ENCODE measurements at places on chromosomes 2 and 18. TPM values are rescaled to one million over a fixed set of nuclear protein-coding genes. Genes with fewer than 3 reads are reported as not detected.

The FNDC4 gene
- 0.29 TPM for total RNA-seq

The NLRC4 gene
- total RNA-seq, result not detected

The STPG4 gene
- not detected for total RNA-seq

The SPATA3 gene
- not detected for total RNA-seq

The APLF gene
- 2.1 TPM for total RNA-seq

The MTCL1 gene
- 11.1 TPM for total RNA-seq

The ANKRD30BL gene
- total RNA-seq, result not detected

The SERPINB12 gene
- total RNA-seq, result not detected

The CD302 gene
- total RNA-seq, result 9.4 TPM

The SOS1 gene
- total RNA-seq, result 25.8 TPM

The UGT1A4 gene
- total RNA-seq, result 0.04 TPM

The LINC00305 gene
- not detected for total RNA-seq

The PKDCC gene
- 17.2 TPM for total RNA-seq

The DNAH7 gene
- 0.02 TPM for total RNA-seq

The CIB4 gene
- total RNA-seq, result not detected

The DLX2 gene
- total RNA-seq, result 2.6 TPM

The TUBA3D gene
- not detected for total RNA-seq

The RTTN gene
- total RNA-seq, result 10.1 TPM

The VAPA gene
- 364 TPM for total RNA-seq

The RGPD4 gene
- not detected for total RNA-seq

The UGT1A10 gene
- total RNA-seq, result not detected

The CNTNAP5 gene
- total RNA-seq, result not detected

The GPATCH11 gene
- total RNA-seq, result 3.4 TPM

The AOX1 gene
- 0.06 TPM for total RNA-seq

The SERPINB3 gene
- total RNA-seq, result not detected

The QPCT gene
- 0.90 TPM for total RNA-seq

The SKOR2 gene
- total RNA-seq, result not detected

The TMEM247 gene
- not detected for total RNA-seq

The IL36B gene
- total RNA-seq, result not detected

The PLB1 gene
- total RNA-seq, result 0.10 TPM

The NOSTRIN gene
- total RNA-seq, result 0.25 TPM

The PFN4 gene
- total RNA-seq, result 0.72 TPM

The GKN1 gene
- total RNA-seq, result not detected

The RAPH1 gene
- total RNA-seq, result 3.6 TPM

The HOXD8 gene
- not detected for total RNA-seq

The PASK gene
- 15.5 TPM for total RNA-seq

The UGT1A8 gene
- not detected for total RNA-seq

The EML6 gene
- total RNA-seq, result 2.9 TPM

The APCDD1 gene
- total RNA-seq, result 5.3 TPM

The CFAP65 gene
- not detected for total RNA-seq

The EHD3 gene
- total RNA-seq, result 4.6 TPM

The AKAIN1 gene
- not detected for total RNA-seq

The CCDC141 gene
- total RNA-seq, result 0.02 TPM

The SS18 gene
- total RNA-seq, result 80.7 TPM

The CENPA gene
- 30.2 TPM for total RNA-seq

The ABCB11 gene
- not detected for total RNA-seq

The PTH2R gene
- total RNA-seq, result not detected

Data from H4 (cell line).